ENCODE measurements at places on chromosomes 5 and 9.

GRCh38 chr5:175870820-175871447, 444 bp upstream of the CPLX2 start:
- DNase-seq = no peak

- no peak for DNase-seq
Measured at GRCh38 chr5:173888473-173889131, 453 bp downstream of the CPEB4 start.

DNA sequence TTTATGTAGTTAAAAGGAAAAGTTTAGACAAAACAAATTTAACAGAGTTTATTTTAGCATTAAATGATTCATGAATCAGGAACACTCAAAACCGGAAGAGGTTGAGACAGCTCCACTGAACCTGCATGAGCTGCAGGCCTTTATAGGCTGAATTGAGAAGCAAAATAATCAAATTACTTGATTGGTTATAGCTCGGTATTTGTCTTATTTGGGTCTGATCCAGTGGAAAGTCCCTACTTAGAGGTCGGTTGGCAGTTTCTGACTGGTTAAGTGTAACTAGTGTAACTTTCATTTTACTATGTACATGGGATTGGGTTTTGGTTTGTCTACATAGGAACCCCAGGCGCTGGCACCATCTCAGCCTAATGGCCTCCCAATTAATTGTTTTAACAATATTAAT, 74.1 kb upstream of the PIK3R1 start:
- DNase-seq = peak; percentile 59

- no peak for DNase-seq
Measured at GRCh38 chr5:76811214-76811613, 7.6 kb upstream of the F2RL1 start.

DNA sequence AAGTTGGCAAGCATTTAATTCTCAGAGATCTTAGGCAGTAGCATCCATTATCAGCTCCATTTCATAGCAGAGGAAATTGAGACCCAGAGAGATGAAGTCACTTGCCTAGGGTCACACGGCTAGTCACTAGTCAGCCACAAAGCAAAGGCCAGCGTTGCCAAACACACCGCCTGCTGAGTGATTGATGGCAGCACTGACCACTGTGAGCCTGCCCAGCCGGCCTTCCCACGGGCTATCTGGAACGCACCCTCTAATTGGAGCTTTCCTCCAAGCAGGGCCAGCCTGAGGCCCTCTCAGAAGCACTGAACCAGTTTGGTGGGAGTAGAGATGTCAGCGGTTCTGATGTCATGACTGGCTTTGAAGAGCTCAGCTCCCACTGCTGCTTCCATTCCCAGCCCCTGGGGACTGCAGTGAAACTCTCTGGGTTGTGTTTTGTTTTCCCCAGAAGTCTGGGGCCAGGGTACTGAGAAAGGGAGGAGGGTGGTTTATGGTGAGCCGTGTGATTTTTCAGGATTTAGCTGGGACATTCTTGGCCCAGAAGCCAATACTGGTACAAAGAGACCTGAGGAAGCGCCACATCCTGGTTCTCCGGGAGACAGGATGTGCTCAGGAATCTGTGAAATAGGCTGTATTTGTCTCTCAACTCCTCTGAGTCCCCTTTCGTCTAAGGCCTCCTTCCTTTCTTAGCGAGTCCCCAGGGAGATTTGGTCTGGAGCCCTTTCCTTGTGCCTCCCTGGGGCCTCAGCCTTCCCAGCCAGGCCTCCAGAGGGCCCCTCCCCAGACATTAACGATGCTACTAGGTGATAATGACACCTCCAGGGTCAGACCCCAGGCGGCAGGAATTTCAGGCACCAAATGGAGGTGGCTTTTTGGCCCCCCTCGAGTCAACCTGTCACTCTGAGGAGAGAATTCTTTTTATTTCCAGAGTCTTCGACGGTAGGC, 44.5 kb downstream of the SPRY4 start:
- DNase-seq = no peak

GRCh38 chr9:99590840-99591239, 230.8 kb upstream of the NR4A3 start:
- peak; percentile 5 for DNase-seq

- peak; percentile 23 for DNase-seq
Measured at GRCh38 chr5:123438902-123439301, 15.7 kb upstream of the CEP120 start.

- no peak for DNase-seq
Measured at GRCh38 chr9:8718121-8718725, 918.6 kb upstream of the DMAC1 start.

GRCh38 chr5:472656-473550, 29.9 kb downstream of the EXOC3 start:
- DNase-seq = peak; percentile 78

- DNase-seq = no peak
Measured at GRCh38 chr5:69211200-69211599, 21.8 kb downstream of the CENPH start.

DNA sequence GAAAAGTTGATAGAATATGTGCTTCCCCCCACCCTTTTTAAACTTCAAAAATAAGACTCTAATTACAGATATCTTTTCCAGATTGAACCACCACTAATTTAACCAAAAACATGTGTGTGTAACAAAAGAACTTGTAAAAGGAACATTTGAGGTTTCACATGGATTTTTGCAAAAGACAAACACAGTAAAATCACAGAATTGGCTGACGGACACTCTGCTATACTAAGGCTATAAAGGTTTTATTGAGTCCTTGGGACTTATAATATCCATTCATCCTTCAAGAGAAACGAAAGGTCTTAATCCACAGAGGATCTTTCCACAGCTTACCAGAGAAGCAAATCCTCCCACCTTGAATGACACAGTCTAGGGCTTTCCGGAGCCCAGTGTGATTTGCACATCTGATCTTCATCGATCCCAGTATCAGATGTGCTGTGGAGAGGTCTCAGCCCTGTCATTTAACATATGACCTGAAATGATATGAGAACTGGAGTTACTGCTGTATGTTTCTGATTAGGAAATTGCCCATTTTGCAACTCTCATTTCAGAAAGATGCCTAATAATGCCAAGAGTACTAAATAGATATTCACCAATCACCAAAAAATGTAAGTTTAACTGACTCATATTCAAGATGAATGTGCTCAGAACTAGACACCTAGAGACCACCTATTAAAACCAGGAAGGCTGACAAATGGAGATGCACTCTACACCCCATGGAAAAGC, 256.5 kb upstream of the FBXL7 start:
- no peak for DNase-seq

DNA sequence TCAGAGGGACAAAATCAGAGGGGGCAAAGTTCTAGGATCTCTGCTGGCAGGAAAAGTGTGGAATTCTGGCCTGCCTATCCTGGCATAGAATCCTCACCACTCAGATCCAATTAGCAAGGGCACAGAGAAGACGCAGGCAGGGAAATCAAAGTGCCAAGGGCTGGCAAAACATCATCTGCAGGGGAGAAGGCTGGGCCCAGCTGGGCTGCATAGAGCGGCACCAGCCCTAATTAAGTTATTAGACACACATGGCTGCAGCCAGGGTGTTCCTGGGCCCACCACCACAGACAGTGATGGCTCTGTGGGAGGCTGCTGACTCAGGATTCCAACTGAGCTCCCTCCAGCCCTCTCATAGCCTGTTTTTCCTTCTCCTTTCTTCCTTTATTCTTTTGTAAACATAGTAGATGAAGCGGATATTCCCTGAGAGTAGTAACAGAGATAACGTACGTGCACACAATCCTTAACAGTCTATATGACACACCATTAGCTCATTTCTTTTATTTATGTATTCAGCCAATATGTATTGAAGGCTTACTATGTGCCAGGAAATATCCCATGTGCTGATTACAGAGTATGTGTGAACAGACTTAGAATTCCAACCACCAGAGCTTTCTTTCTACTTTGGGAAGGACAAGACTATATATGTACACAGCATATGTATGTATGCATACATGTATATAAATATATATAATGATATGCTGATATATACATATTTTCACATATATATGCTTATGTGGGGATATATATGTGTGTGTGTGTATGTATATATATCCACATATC, 236.1 kb downstream of the ASTN2 start:
- no peak for DNase-seq
